NCI-H524 treated with DMSO at 0.1 percent for 48 hours (cell line): ENCODE measurements at places on chromosomes 16 and 17.

DNA sequence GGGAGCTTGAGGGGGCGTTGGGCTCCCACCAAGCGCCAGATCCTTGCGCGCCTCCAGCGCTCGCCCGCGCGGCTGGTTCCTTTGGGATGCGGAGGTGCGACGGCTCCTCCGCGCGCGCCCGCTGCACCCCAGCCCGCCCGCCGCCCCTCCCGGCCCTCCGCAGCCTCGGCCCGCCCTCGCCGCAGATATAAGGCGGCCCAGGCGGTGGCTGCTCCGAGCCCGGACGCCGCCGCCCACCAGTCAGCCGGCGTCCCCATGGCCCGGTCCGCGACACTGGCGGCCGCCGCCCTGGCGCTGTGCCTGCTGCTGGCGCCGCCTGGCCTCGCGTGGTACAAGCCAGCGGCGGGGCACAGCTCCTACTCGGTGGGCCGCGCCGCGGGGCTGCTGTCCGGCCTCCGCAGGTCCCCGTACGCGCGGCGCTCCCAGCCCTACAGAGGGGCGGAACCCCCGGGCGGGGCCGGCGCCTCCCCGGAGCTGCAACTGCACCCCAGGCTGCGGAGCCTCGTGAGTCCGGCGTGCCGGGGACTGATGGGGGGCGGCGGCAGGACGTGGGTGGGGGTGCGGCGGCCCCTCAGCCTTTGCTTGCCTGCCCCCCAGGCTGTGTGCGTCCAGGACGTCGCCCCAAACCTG, at the start of gene NPB:
Gene NPB, plus strand, starts transcription at position 216 of the 630 bp plus-strand sequence. Its CDS starts 40 bp downstream, at position 256.
- DNase-seq = no peak

GRCh38 chr16:52383640-52384292, 163.2 kb downstream of the TOX3 start:
- peak; percentile 9 for DNase-seq

DNA sequence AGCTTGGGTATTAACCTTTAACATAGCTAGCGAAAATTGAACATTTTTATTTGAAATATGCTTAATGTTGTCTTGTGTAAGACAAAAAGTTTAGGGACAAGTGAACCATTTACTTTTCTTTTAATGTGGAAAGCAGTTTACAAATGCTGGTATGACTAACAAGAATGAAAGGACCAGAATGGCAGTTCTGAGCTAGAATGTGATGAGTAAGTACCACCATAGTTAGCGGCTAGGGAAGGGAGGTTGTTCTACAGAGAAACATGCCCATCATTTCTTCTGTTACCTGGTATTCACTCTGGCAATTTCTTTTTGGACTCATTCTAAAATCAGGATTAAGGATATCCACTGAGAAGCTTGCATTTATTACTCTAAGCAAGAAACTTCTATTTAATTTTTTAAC, 121.1 kb downstream of the WWOX start:
- DNase-seq = no peak

- no peak for DNase-seq
These were observed 181.2 kb upstream of the COX10 start for GRCh38 chr17:13888056-13888609.

DNA sequence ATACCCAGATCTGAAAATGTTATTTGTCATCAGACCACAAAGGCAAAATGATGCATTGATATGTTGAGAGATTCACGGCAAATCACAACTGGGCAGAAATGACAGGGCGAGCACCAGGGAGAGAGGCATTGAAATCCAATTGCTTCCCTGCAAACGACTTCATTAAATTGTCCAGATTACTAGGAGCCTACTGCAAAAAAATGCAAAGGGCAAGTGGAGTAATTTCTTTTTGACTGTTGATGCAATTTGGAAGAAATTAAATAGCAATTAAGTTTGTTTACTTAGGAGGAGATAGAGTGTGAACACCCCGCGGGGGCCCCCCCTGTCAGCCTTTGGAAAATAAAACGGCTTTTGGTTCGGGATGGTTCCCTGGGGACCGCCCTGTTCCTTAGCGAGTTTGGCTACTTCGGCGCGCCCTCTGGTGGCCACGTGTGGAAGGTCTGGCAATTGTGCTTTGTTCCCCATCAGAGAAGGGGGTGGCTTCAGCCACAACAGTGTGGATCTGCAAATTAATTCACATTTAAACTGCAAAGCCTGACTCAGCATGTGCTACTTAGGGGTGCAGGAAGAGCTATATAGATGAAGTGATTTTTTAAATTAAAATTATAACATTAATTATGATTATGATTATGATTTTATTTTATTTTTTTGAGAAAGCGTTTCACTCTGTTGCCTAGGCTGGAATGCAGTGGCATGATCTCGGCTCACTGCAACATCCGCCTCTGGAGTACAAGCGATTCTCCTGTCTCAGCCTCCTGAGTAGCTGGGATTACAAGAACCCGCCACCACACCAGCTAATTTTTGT, 14.5 kb upstream of the TMC7 start:
- peak; percentile 15 for DNase-seq

DNA sequence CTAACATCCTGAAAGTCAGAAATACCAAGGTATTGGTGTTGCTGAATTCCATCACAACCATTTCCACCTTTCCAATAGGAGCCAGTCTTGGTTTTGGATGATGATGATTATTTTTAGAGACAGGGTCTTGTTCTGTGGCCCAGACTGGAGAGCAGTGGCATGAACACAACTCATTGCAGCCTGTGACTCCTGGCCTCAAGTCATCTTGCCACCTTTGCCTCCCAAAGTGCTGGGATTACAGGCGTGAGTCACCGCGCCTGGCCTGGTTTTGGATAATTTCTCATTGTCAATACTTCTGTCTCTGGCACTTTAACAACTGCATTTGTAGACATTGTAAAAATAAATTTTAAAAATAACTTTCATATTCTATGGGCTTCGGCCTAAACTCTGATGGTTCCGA, 22.6 kb downstream of the STAT5B start:
- DNase-seq = no peak

DNA sequence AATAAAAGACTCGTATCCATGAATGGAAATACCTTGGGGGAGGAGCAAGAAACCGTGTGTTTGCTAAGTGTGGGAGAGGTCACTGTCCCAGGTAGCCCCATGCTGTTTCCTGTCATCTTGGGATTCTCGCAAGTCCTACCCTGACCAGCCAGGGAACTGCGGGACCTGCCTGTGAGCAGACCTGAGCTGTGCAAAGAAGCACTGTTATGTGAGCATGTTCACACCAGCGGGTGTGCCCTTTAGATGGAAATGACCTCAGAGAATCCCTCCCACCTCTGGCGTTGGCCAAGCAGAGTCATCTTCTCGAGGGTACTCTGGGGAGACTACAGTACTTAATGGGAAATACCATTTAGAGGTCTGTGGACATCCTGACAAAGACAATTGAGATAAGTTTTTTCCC, 127.0 kb upstream of the MON1B start:
- no peak for DNase-seq

- DNase-seq = no peak
These were observed 39.0 kb downstream of the ARL4D start for GRCh38 chr17:43437756-43438155.

GRCh38 chr17:43877451-43878155, 29.7 kb downstream of the MPP2 start:
- no peak for DNase-seq

GRCh38 chr17:31695456-31696090, 163.5 kb downstream of the COPRS start:
- DNase-seq = no peak

DNA sequence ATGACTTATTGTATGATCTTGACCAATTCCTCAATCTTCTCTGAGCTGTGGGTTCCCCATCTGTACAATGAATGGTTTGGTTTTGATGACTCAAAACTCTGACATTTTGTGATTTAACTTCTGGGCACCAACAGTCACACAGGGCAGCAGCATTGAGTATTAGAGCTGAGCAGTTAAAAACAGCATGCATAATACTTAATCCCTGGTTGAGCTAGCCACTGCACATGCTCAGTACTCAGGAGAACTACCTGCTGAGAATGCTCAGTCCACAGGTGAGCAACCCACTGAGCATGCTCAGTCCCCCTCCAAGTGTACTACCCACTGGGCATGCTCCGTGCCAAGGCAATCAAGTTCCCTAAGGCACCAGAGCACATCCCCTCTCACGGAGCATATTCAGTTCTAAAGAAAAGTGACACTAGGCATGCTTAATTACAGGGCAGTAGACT, 68.7 kb downstream of the AIPL1 start:
- DNase-seq = no peak

- DNase-seq = no peak
These were observed 8.5 kb upstream of the ZC3H18 start for GRCh38 chr16:88561485-88562359.

DNA sequence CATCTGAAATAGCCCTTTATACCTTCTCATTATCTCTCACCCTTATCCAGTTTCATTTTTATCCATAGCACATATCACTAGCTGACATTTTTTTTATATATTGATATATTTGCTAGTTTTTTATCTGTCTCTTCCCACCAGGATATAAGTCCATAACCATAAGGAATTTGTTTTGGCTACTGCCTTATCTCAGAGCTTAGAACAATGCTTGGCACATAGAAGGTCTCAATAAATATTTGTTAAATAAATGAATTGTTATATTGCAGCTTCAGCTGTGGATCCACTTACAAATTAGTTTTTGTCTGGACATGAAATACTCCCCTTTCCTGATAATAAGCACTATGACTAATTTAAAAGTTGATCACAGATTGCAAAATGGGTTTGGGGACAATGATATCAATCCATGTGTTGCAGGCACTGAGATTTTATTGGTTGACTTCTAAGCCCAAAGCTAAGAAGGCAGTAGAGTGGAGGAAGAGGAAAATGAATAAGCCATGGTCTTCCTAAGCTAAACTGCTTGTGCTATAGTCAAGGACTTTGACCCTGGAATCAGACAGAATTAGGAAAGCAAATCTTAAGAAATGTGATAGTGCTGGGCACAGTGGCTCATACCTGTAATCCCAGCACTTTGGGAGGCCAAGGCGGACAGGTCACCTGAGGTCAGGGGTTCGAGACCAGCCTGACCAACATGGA, 31.9 kb upstream of the YPEL2 start:
- no peak for DNase-seq

GRCh38 chr16:49010396-49010795, 271.2 kb downstream of the CBLN1 start:
- no peak for DNase-seq

GRCh38 chr17:68782789-68783188, 172.4 kb downstream of the ABCA8 start:
- no peak for DNase-seq

DNA sequence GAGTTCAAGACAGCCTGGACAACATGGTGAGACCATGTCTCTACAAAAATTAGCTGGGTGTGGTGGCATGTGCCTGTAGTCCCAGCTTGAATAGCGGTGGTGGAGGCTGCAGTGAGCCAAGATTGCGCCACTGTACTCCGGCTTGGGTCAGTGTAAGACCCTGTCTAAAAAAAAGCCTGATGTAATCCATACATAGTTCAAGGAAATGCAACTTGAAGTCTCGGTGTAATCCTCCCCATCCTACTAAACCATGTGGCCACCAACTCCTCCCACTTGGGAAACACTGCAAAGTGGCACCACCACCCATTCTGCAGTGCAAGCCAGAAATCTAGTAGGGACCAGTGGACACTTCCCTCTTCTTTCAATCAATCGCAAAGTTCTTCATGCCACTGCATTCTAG, 5.4 kb upstream of the KPNB1 start:
- DNase-seq = no peak

DNA sequence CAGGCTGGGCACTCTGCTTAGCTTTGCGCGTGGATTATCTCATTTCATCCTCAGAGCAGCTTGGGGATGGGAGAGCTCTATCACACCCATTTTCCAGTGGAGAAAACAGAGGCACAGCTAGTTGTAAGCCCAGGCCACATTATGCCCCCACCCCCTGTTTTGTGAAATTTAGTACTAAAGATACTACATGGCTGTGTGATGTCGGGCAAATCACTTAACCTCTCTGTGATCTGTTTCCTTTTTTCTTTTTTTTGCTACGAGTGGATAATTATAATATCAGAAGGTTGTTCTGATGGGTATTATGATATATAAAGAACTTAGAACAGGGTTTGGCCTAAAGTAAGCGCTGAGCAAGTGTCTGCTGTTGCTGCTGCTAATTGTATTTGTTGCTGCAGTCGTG, 41.6 kb downstream of the ABAT start:
- DNase-seq = no peak

GRCh38 chr16:65988024-65988595, 378.4 kb upstream of the CDH5 start:
- no peak for DNase-seq
